ENCODE measurements at places on chromosomes 7 and 10. TPM values are rescaled to one million over a fixed set of nuclear protein-coding genes. Genes with fewer than 3 reads are reported as not detected.

DNA sequence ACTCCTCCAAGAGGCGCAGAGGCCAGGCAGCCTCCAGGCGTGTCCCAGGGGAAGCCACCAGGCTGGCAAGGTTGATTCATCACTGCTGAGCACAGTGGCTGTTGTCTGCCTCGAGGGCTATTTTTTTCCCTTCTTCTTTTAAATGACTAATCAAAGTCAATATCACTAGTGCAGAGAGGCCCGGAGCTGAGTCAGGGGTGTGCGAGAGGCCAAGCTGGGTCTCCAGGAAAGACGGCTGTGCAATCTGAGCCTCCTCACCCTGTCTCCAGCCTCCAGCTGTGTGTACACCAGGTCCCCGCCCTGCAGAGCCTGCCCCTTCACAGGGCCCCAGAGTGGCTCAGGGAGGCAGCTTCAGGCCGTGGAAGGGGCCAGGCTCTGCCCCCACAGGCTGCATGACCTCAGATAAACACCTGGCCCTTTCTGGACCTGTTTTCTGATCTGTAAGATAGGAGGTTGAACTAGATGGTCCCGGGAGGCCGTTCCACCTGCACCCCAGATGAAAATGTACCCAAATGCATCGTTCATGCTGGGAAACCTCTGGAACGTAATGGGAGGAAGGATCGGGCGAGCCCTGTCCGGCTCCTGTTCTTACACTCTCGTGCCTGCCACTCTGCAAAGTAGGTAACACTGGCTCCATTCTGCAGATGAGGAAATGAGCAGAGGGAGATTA is 3.7 kb downstream of the STX1A start:
- DNase-seq = no peak

PTN gene
- polyA plus RNA-seq = 155 TPM

GRCh38 chr10:22849077-22849805 is 78.6 kb upstream of the ARMC3 start:
- no peak for DNase-seq

- DNase-seq = no peak
Measured at GRCh38 chr10:28179006-28179742, 123.7 kb downstream of the MPP7 start.

DNA sequence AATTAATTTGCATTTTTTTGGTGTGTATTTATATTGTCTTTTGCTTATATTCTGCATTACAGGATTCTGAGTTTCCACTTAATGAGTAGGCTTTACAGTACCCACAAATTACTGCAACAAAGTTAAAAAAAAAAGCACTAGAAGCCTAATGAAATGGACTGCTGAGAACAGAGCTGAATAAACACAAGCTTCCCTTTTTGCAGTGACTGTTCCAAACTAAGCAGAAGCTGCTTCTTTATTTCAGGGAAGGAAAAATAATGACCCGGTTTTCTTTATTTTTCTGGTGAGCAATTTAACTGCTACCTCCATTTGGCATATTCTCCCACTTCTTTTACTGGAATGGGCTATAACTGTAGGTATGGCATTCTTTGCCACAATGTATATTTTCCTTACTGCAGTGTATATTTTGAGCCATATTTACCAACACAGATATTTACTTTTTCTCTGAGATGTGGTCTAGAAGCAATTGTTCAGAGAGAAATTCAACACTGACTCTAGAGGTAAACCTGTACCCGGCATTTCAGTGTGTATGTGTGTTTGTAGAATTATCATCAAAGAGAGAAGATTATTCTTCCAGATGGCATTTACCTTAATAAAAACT is 56.9 kb downstream of the HDAC9 start:
- no peak for DNase-seq

CTTNBP2 gene
- polyA plus RNA-seq = 34.1 TPM

DNA sequence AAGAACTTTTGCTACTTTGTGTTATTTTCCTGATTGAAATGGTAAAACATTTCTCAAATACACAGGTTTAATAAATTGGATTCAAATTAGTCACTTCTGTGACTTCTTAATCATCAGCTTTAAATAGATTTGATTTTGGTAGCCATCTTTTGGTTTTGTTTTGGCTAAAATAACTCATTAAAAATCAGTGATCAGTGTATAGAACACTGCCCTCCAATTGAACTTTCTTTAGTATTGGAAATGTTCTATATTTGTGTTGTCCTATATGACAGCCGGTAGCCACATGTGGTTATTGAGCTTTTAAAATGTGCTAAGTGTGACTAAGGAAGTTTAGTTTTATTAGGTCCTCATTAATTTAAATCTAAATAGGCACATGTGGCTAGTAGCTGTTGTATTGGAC is 50.4 kb downstream of the GLCCI1 start:
- DNase-seq = no peak

TACC2 gene
- 58.5 TPM for polyA plus RNA-seq
